ENCODE measurements at places on chromosomes 12 and 14. TPM values are rescaled to one million over a fixed set of nuclear protein-coding genes. Genes with fewer than 3 reads are reported as not detected.

SDSL gene
- total RNA-seq: not detected

CREBL2 gene
- total RNA-seq: 32.2 TPM

SAMD15 gene
- total RNA-seq: not detected

APOF gene
- not detected for total RNA-seq

ADCY4 gene
- total RNA-seq: 2.4 TPM

STAC3 gene
- 2.0 TPM for total RNA-seq

MMP19 gene
- 0.31 TPM for total RNA-seq

GLIPR1L1 gene
- total RNA-seq: not detected

KCNA5 gene
- not detected for total RNA-seq

CCDC38 gene
- not detected for total RNA-seq

TM9SF1 gene
- total RNA-seq: 23.7 TPM

KRT85 gene
- total RNA-seq: not detected

DNA sequence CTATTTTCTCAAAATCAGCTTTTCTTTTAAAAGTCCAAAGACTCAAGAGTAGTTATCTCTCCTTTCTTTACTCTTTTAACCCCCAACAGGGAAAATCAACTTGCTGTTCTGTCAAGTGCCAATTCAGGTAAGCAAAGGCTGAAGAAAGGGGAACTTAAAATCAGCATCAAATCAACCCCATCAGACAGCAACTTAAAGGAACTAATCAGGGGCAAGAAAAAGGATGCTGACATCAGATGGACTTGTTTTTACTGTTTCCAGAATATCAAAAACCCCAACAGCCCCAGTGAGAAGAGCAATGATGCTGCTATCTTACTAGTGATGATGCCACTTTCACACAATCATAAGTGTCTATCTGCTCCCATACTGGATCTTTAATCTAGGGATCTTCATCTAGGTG lies 3.4 kb downstream of the BAZ2A start:
- peaks cover 24% of the 10 kb centered on the region for H3K36me3 ChIP-seq
- H3K27ac ChIP-seq: peak overlapping the region; percentile 68
- no peak overlapping the region for H3K4me3 ChIP-seq
- H3K4me1 ChIP-seq: peaks cover 69% of the 10 kb centered on the region

- H3K27me3 ChIP-seq: no peaks in the 10 kb centered on the region
- H3K27ac ChIP-seq: no peak overlapping the region
- no peaks in the 10 kb centered on the region for H3K36me3 ChIP-seq
- H3K4me1 ChIP-seq: peaks cover 35% of the 10 kb centered on the region
Observed at GRCh38 chr12:130838284-130838950, 633 bp downstream of the STX2 start.

DNA sequence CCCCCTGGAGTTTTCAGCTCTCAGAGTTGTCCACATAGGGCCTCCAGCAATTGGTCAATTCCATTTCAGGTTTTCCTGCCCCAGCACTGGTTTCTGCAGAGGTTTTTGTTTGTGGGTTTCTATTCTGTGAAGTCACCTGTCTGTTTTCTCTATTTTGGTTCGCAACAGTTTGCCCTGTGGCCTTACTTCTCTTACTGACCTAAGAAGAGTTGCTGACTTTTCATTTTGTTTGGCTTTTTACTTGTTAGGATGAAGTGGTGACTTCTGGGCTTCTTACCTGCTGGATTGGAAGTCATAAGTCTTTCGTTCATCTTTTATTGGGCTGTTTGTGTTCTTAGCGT lies 196.4 kb upstream of the PARP11 start:
- H3K4me3 ChIP-seq: no peak overlapping the region
- H3K36me3 ChIP-seq: no peaks in the 10 kb centered on the region
- H3K4me1 ChIP-seq: peaks cover 4% of the 10 kb centered on the region
- no peak overlapping the region for H3K27ac ChIP-seq
- no peaks in the 10 kb centered on the region for H3K27me3 ChIP-seq

- H3K4me1 ChIP-seq: peaks cover 61% of the 10 kb centered on the region
- DNase-seq: no peak
- no peaks in the 10 kb centered on the region for H3K27me3 ChIP-seq
Observed at GRCh38 chr14:50524060-50524459, 8.3 kb downstream of the MAP4K5 start.

GRCh38 chr12:84919271-84919670 lies 6.7 kb upstream of the SLC6A15 start:
- H3K27ac ChIP-seq: no peak overlapping the region
- peaks cover under 1% of the 10 kb centered on the region for H3K27me3 ChIP-seq
- no peaks in the 10 kb centered on the region for H3K36me3 ChIP-seq
- no peak overlapping the region for H3K4me3 ChIP-seq
- no peak for DNase-seq
- no peaks in the 10 kb centered on the region for H3K4me1 ChIP-seq

GRCh38 chr14:32925439-32925838 lies 13.2 kb upstream of the NPAS3 start:
- H3K4me1 ChIP-seq: no peaks in the 10 kb centered on the region
- DNase-seq: no peak
- peaks cover 4% of the 10 kb centered on the region for H3K27me3 ChIP-seq
- no peaks in the 10 kb centered on the region for H3K36me3 ChIP-seq
- no peak overlapping the region for H3K4me3 ChIP-seq

DNA sequence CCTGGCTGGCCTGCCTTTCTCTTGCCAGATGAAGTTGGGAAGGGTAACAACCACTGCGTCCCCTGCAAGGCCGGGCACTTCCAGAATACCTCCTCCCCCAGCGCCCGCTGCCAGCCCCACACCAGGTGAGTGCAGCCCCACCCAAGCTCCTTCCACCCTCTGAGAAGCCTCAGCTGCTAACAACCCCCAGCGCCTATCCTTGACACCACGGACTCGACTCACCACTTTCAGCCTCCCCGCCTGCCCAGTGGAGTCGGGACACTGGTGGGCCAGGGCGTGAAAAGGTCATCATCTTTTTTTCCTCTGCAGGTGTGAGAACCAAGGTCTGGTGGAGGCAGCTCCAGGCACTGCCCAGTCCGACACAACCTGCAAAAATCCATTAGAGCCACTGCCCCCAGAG lies 2.1 kb downstream of the LTBR start:
- H3K27ac ChIP-seq: no peak overlapping the region
- peaks cover 19% of the 10 kb centered on the region for H3K27me3 ChIP-seq
- peaks cover 3% of the 10 kb centered on the region for H3K4me1 ChIP-seq
- H3K4me3 ChIP-seq: no peak overlapping the region

- H3K36me3 ChIP-seq: no peaks in the 10 kb centered on the region
- no peaks in the 10 kb centered on the region for H3K4me1 ChIP-seq
- no peak for DNase-seq
- H3K27me3 ChIP-seq: no peaks in the 10 kb centered on the region
- H3K4me3 ChIP-seq: no peak overlapping the region
Observed at GRCh38 chr14:36852981-36853691, 191.5 kb downstream of the PAX9 start.

GRCh38 chr14:60095781-60096450 lies 4.2 kb downstream of the PCNX4 start:
- no peaks in the 10 kb centered on the region for H3K27me3 ChIP-seq
- no peak for DNase-seq
- H3K36me3 ChIP-seq: peaks cover 20% of the 10 kb centered on the region
- H3K4me1 ChIP-seq: peaks cover 36% of the 10 kb centered on the region
- H3K4me3 ChIP-seq: no peak overlapping the region
- no peak overlapping the region for H3K27ac ChIP-seq

DNA sequence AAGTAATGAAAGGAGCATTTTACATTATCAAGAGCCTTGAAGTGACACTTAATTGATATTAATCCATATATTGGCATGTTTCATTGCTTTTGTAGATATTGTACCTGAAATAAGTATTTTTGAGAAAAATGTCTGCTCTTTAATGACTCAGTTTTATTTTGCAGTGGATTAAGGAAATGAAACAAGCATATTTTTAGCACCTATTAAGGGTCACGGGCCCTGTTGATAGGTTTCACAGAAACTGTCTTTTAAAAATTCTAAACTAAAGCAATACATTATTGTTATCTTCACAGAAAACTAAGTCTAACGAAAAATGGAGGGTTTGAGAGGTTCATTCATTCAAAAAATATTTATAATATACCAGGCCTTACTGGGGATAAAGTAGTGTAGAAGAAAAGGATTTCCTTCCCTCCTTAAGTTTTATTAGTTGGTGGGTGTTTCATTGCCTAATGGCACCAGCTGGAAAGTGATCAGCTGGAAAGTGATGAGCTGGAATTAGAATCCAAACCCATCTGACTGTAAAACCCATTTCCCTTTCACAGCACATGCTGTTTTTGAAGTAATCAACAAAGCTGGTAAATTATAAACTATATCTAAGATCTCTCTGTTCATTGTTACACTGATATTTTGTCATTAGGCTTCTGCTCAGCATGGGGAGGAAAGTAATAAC lies 54.2 kb downstream of the PTPRQ start:
- no peaks in the 10 kb centered on the region for H3K27me3 ChIP-seq
- no peaks in the 10 kb centered on the region for H3K36me3 ChIP-seq
- H3K27ac ChIP-seq: no peak overlapping the region
- DNase-seq: no peak

- H3K27ac ChIP-seq: no peak overlapping the region
- no peaks in the 10 kb centered on the region for H3K36me3 ChIP-seq
- H3K27me3 ChIP-seq: no peaks in the 10 kb centered on the region
Observed at GRCh38 chr12:84421103-84421502, 491.5 kb downstream of the SLC6A15 start.

DNA sequence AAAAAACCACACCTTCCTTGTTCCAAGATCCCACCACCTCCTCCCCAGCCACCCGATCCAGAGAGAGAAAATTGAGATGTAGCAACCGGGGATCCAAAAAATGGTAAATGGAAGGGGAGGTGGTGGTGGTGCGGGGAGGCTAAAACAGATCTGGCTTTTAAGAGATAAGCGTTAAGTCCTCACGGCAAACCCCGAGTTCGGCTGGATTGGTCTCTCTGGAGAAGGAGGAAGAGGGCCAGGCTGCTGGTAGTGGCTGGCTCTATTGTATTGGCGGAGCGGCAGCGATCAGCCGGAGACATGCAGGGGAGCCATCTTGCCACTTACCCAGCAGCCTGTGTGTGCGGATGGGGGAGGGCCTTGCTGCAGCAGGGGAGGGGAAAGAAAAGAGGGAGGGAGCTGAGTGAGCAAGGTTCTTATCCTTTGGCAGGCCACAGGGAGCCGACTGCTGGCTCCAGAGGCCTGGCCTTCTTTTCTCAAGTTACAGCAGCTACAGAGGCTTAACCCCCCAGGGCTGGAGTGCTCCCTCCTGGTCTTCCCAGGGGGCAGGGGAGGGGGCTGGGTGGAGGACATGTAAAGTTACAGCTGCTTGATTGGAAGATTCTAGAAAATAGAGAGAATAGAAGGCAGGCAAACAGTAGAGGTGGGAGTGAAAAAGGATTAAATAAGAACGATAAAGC lies 14.1 kb upstream of the CDH24 start:
- no peaks in the 10 kb centered on the region for H3K27me3 ChIP-seq
- H3K4me3 ChIP-seq: peak overlapping the region; percentile 94
- peaks cover 39% of the 10 kb centered on the region for H3K4me1 ChIP-seq

GRCh38 chr12:124381456-124382296 lies 86.8 kb downstream of the RFLNA start:
- no peaks in the 10 kb centered on the region for H3K4me1 ChIP-seq
- DNase-seq: no peak
- peaks cover 13% of the 10 kb centered on the region for H3K36me3 ChIP-seq
- H3K27me3 ChIP-seq: no peaks in the 10 kb centered on the region
- no peak overlapping the region for H3K4me3 ChIP-seq

GRCh38 chr14:68888883-68889282 lies 90.2 kb downstream of the ACTN1 start:
- H3K4me1 ChIP-seq: no peaks in the 10 kb centered on the region
- H3K36me3 ChIP-seq: peaks cover 10% of the 10 kb centered on the region
- DNase-seq: no peak

DNA sequence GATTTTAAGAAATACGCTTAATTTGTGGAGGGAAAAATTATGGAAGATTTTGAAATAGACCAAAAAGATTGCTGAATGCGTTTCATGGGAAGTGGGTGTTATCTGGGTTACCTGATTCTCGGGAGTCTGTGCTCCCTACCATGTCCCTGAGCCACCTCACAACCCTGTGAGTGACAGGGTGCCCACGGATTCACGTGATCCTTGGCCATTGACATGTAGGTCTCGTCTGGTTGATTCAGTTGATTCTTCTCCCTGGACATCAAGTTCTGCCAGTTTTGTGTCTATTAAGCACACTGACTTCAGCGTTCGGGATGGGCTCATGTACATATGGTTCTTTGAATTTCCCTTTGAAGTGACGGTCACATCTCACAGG lies 101.4 kb downstream of the ADGRD1 start:
- H3K27me3 ChIP-seq: peaks cover 16% of the 10 kb centered on the region
- H3K27ac ChIP-seq: no peak overlapping the region
- H3K36me3 ChIP-seq: no peaks in the 10 kb centered on the region
- no peak for DNase-seq
- H3K4me3 ChIP-seq: no peak overlapping the region

- H3K36me3 ChIP-seq: no peaks in the 10 kb centered on the region
- peaks cover 58% of the 10 kb centered on the region for H3K4me1 ChIP-seq
Observed at GRCh38 chr14:60649875-60650372, 647 bp upstream of the SIX1 start.

DNA sequence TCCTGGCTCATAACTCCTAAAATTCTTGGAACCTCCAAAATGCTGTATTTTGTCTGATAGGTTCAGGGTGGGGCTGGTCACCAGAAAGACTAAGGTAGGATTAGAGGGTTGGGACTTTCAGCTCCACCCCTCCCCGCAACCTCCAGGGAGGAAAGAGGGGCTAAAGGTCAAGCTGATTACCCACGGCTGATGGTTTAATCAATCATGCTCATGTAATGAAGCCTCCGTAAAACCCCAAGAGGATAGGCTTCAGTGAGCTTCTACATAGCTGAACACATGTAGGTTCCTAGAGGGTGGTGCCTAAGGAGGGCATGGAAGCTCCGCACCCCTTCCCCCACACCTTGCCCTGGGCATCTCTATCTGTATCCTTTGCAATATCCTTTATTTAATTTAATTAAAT lies 60.0 kb downstream of the DGLUCY start:
- H3K36me3 ChIP-seq: peaks cover 24% of the 10 kb centered on the region
- H3K4me1 ChIP-seq: peaks cover 14% of the 10 kb centered on the region
- H3K27ac ChIP-seq: no peak overlapping the region
- H3K27me3 ChIP-seq: no peaks in the 10 kb centered on the region

GRCh38 chr12:117028254-117028653 lies 71.0 kb downstream of the TESC start:
- DNase-seq: no peak
- H3K27me3 ChIP-seq: no peaks in the 10 kb centered on the region
- peaks cover 1% of the 10 kb centered on the region for H3K4me1 ChIP-seq
- peaks cover 2% of the 10 kb centered on the region for H3K36me3 ChIP-seq
- no peak overlapping the region for H3K27ac ChIP-seq

DNA sequence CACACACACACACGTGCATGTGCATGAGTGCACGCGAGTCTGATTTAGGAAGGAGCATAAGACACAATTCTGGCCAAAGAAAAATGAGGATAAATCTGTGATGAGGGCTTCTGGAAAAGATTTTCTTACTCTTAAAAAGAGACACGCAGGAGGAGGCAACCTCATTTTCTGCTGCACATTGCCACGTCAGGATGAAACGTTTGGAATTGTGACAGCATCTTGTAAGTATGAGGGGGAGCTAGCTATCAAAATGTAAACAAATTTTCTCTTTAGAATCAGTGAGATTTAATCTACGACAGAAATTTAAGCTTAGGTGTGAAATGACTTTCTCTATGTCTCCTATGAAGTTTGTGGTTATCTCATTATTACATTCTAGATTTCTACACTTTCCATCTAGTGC lies 31.1 kb upstream of the NUBPL start:
- peaks cover 5% of the 10 kb centered on the region for H3K27me3 ChIP-seq
- no peak overlapping the region for H3K27ac ChIP-seq
- no peaks in the 10 kb centered on the region for H3K36me3 ChIP-seq
- no peak overlapping the region for H3K4me3 ChIP-seq
- DNase-seq: no peak

- DNase-seq: no peak
- H3K36me3 ChIP-seq: peaks cover 1% of the 10 kb centered on the region
- H3K4me3 ChIP-seq: no peak overlapping the region
- H3K27ac ChIP-seq: no peak overlapping the region
- H3K27me3 ChIP-seq: no peaks in the 10 kb centered on the region
- H3K4me1 ChIP-seq: peaks cover 37% of the 10 kb centered on the region
Observed at GRCh38 chr12:92544322-92544721, 158.5 kb upstream of the PLEKHG7 start.

All from activated CD4-positive, alpha-beta memory T cell treated with anti-CD3 and anti-CD28 coated beads for 36 hours (primary cell).